ENCODE measurements at places on chromosomes 12 and 14.

GRCh38 chr12:109440851-109441490, 36.1 kb downstream of the KCTD10 start:
- DNase-seq: no peak

DNA sequence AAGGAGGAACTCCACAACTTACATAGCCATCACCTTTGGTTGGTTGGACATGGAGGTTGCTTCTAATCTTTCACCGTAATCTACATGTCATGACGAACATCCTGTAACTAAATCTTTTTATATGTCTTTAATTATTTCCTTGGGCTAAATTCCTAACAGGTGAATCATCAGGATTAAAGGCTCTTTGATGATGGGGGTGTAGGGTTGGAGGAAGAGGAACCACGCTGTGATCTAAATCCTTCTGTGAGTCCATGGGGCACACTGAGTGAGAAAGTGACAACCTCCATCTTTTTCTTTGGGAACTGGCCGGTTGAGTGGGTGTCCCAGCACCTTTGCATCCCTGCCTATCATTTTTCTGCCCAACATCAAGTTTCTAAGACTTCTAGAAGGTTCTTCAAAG, 31.1 kb upstream of the MAP1LC3B2 start:
- no peak for DNase-seq

GRCh38 chr14:66853311-66853710, 335.9 kb upstream of the GARIN2 start:
- no peak for DNase-seq

DNA sequence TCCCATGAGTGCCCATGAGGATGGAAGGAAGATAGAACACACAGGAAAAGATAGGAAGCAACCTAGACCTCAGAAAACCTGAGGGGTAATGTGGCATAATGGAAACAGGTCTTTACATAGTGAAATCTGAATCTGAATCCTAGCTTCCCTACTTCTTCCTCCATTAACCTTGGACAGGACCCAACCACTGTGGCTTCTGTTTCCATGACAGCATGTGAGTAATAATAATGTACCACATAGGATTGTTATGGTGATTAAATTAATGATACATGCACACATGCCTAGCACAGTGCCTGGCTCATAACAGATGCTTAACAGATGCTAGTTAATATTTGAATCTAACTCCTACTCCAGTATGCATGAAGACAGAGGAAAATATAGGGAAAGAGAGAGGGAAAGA, 11.2 kb downstream of the TTC9 start:
- DNase-seq: no peak

DNA sequence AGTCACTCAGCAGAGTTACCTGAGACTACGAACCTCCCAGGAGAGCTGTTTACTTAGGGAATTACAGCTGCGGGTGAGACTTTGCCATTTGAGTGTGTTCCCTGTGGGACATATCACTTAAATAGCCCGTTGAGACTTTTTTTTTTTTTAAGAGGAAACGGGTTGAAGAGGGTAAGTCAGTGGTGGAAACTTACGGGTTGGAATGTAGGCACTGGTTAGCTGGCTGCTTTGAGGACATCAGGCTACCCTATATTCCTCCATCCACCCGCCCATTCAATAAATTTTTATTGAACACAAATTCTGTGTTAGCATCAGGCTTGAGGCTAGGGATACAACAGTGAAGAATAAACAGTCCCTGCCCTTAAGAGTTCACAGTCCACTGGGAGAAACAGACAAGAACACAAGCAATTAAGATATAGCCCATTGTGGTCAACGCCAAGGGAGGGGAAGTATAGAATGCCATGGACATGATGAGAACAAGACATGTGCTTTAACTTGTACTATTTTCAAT, 88.1 kb upstream of the CPSF6 start:
- no peak for DNase-seq

DNA sequence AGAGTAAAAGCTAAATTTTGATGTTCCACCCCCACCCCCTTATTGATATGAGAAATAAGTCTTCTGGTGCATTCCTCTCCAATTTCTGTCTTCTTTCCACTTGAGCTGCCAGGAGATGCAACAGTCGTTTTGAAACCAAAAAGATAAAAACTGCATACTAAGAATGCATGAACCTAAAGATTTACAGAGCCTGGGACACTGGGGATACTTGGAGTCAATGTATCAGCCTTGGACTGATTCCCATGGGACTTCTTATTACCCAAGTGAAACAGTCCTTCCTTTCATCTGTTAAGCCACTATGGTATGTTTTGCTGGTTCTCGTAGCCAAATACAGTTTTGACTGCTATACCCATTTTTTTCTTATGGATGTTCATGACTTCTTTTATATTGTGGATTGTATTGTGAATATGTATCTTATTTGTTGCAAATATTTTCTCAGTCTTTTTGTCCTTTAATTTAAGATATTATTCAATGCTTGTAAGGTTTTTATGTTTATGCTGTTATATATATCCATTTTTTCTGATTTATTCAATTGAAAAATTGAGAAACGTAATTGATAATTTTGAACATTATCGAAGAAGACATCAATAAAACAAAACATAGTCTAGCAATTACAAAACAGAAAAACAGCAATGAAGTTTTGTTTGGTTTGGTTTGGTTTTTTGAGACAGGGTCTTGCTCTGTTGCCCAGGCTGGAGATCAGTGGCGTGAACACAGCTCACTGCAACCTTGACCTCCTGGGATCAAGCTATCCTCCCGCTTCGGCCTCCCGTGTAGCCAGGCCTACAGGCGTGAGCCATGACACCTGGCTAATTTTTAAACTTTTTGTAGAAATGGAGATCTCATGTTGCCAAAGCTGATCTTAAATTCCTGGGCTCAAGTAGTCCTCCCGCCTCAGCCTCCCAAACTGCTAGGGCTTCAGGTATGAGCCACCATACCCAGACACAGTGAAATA, 85.4 kb upstream of the ETV6 start:
- DNase-seq: no peak

Measured in renal cortex interstitium (tissue), 15 donors.